ENCODE measurements at places on chromosomes 5 and 9.

DNA sequence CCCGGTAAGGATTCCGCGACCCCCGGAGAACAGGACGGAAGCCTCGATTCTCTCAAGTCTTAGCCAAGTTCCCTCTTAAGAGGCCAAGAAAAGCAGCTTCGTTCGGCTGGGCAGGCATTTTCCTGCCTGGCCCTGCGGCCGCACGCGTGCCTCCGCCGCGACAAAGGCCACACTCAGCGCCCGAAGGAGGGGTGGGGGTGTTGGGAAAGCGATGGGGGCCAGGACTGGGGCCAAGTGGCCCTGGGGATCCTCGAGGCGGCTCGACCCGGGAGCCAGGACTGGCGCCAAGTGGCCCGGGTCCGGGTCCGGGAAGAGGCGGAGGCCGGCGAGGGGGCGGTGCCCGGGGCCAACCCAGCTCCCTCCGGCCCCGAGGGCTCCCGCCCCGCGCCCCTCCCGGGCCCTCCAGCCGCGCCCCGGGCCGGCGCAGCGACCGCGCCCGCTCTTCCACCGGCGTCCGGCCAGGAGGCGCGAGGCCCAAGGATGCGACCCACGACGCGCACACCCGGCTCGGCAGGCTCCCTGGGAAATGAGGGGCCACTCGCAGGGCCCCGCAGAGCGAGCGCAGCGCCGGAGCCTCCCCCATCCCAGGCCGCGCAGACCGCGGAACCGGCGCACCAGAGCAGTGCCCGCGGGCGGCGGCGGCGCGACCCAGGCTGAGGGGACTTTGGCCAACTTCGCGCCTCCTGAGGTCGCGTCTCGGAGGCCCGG, 756 bp downstream of the VAV2 start:
- DNase-seq = no peak

- no peak for DNase-seq
Measured at GRCh38 chr9:134864821-134865190, 15.8 kb upstream of the FCN2 start.

DNA sequence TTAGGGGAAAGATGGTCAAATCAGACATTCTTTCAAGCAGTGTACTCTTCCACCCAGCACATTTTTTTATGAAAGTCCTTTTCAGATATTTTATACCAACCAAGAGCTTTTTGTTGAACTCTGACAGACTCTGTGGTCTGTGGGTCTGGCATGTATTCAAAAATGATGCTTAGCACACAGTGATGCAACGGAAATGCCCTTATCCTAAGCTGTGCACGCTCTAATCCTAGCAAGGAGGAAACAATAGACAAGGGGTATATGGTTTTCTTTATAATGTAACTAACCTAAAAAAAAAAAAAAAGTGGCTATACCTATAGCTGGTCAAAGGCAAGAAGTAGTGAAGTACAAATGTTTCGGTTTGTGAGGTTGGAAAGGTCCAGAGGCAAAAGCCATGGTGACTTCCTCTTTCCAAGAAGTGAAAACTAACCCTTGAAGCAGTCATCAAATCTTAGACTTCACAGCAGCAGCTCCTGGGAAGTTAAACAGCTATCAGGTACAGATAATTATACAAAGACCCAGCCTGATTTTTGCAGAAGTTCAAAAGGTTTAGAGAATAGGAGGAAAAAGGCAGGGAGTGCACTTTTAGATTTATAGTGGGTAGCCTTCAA, 82.5 kb downstream of the SEMA6A start:
- no peak for DNase-seq

- DNase-seq = no peak
Measured at GRCh38 chr5:91307048-91307447, 76.1 kb downstream of the ARRDC3 start.

DNA sequence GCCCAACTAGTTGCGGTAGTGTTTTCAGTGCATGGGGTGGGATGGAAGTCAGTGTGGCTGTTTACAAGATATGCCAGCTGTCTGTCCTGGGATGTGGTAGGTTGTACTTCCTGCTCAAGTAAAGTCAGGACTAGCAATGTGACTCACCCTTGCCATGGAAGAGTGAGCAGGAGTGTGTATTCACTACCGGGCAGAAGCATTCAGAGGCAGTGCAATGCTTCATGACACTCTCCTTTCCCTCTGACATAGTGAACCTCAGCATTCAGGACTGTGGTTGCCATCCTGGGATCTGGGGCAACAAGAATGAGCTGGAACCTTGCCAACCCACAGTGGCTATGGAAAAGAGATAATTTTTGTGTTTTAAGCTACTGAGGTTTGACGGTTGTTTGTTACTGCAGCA, 68.9 kb downstream of the BOD1 start:
- no peak for DNase-seq

DNA sequence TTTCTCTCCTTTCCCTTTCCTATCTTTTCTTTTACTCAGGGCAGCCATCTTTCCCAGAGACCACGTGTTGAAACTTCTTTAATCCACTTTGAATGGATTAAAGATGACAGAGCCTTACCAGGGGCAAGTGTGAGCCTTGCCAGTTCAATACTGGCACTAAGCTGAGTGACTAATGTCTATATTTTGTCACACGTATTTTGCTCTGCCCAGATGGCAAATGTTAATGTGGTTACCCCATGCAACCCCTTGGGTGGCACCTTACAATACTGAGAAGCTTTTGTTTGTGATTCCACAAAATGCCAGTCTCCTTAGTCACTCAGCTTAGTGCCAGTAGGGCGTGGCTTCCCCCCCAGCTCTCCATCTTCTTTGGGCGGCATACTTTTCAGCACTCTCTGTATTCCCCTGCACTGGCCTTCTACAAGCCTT, 24.8 kb downstream of the ANXA1 start:
- no peak for DNase-seq

DNA sequence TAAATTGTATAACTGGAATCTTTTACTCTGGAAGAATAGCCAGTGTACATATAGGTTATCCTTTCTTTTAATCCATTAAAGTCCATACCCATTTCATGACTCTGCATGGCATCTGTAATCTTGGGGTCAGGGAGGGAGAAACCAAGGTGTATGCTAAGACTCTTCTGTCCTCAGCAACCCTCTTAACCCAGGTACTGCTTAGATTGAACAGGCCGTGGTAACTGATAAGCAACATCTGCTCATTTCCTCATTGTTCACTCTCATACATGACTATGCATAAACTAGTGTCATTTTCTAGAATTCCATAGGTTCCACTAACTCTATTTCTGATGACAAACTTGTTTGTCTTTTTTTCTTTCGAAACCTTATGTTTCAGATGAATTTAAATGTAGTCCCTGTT, 69.3 kb upstream of the IFNE start:
- no peak for DNase-seq

DNA sequence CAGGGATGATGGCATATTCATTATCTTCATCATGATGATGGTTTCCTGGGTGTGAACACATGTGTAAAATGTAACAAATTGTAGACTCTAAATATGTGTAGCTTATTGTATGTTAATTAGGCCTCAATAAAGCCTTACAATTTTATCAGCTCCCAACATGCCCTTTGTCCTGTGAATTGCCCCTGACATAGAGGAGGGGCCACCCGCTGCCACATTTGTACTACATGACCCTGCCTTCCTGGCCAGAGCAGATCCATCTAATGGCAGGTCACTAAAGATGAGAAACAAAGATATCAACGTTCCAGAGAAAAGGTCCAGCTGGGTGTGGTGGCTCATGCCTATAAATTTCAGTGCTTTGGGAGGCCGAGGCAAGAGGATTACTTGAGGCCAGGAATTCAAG, 117.2 kb downstream of the CAAP1 start:
- no peak for DNase-seq

GRCh38 chr9:79639354-79639753, 67.6 kb downstream of the TLE4 start:
- no peak for DNase-seq

- DNase-seq = no peak
Measured at GRCh38 chr5:148595697-148596096, 58.6 kb downstream of the HTR4 start.

GRCh38 chr5:1014781-1015221, 6.2 kb downstream of the NKD2 start:
- no peak for DNase-seq

DNA sequence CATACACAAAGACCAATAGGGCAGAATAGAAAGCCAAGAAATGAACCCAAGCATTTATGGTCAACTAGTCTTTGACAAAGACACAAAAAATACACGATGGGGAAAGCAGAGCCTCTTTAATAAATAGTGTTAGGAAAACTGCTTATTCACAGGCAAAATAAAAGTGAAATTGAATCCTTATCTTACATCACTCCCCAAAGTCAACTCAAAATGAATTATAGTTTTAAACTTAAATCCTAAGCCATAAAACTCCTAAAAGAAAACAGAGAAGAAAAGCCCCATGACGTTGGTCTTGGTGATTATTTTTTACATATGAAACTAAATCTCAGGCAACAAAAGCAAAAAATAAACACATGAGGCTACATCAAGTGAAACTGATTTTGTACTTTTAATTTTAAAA, 46.8 kb downstream of the CHSY3 start:
- DNase-seq = no peak

DNA sequence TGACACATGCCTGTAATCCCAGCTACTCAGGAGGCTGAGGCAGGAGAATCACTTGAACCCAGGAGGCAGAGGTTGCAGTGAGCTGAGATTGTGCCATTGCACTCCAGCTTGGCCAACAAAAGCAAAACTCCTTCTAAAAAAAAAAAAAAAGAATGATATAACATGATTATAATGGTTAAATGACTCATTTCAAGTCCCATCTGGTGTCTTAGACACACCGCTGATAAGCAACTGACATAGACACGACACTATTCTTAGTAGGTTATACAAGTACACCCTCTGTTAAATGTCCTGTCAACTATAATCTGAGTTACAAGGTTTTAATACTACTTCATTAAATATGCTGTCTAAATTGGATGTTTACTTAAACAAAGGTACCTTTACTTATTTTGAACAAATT, 405.3 kb upstream of the CLINT1 start:
- no peak for DNase-seq

Measured in left kidney (tissue), 8 donors.